SK-N-SH (cell line): ENCODE measurements at places on chromosomes 3 and 15. TPM values are rescaled to one million over a fixed set of nuclear protein-coding genes. Genes with fewer than 3 reads are reported as not detected.

GRCh38 chr15:25171111-25171811 lies 216.5 kb downstream of the SNRPN start:
- DNase-seq = no peak

GRCh38 chr3:149010504-149010951 lies 19.2 kb downstream of the GYG1 start:
- DNase-seq = no peak

GRCh38 chr15:70121624-70122302 lies 24.0 kb upstream of the TLE3 start:
- DNase-seq = no peak

DNA sequence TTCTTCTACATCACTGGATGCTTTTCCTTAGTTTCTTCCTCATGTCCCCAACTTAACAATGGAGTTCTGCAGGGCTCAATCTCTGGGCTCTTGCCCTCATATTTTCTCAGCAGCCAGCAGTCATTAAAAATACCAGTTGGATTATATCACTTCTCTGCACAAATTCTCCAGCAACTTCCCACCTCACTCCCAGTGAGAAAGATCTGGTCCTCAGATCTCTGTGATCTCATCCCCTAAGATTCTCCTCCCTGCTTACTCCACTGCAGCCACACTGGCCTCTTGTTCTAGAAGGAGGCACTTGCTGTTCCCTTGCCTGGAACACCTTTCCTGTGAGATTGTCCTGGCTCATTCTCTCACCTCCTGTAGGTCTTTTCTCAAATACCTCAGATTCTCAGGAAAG lies 6.1 kb downstream of the ERICH6 start:
- DNase-seq = no peak

- no peak for DNase-seq
These were observed 31.9 kb downstream of the TNK2 start for GRCh38 chr3:195876297-195877064.

- no peak for DNase-seq
These were observed 86.6 kb downstream of the SNRK start for GRCh38 chr3:43372809-43373559.

DNA sequence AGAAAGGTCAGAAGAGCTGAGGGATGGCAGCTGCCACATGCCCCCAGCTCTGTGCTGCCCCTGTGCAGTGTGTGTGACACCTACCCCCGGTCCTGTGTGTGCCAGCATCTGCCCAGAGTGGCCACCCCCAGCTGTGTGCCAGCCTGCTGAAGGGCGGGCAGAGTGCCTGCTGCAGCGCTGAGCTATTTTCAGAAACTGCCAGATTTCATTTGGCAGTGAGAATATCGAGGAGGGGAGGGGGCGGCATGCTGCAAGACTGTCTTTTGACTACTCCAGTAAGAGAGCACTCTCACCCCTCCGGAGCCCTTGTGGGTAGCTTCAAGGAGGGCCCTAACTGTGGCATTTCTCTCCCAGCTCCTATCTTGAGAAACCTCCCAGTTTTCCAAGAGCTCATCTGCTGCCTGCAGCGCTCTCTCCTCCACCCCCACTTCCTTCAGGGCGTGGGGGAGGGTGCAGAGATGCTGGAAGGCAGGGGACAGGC lies 25.2 kb upstream of the DOCK3 start:
- no peak for DNase-seq

The ZNF502 gene
- polyA plus RNA-seq = 2.1 and 3.2 TPM in 2 replicates

The ACSBG1 gene
- under 0.01 and 0.02 TPM in 2 replicates for polyA plus RNA-seq

The GOLGA8H gene
- 0.86 and 0.89 TPM in 2 replicates for polyA plus RNA-seq

The TMEM207 gene
- not detected in 2 replicates for polyA plus RNA-seq
